Stimulated activated CD4-positive, alpha-beta T cell treated with anti-CD3 and anti-CD28 coated beads, Interleukin-2, amount 100 ng/mL, for 4 hours (primary cell): ENCODE measurements at places on chromosomes 11 and 22.

- DNase-seq: no peak
Observed at GRCh38 chr11:312092-312816, 1.6 kb upstream of the IFITM1 start.

DNA sequence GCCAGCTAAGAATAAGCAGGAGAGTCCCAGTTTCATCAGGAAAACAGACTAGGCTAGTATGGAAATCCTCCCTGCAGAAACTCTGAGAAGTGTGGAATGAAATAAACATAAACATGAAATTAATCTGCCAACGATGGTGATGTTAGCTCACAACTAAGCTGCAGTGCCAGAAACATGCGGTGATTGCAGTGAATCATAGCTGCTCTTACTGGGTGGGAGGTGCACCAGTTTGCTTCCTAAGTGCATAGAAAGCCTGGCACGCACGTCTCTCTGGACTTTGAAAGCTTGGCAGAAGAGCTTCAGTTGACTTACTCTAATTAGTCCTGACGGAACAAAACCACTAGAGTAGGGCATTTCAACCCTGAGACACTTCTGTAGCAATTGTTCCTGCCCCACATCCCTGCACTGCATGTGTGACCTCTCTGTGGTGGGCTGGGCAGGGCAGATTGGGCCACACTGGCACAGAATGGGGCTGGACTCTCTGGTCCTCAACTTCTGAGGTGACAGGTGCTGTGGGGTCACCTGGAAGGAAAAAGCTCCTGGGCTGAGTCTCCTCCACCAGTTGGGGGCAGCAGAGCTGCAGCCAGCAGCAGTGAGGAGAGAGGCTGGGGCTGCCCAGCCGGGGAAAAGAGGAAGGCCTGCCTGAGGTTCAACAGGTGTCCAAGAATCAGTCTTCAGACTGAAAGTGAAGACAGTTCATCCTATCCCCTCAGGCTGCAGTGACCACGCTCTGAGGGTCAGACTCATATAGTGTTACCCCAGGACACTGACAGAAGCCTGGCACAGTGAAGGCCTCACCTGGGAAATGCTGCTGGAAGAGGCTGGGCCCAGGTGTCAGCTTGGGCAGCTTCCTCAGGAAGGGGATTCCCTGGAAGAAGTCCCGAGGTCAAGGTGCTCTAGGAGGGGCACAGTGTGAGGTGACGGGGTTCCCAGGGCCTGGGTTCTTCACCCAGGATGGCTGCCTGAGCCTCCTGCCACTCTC is 40.5 kb downstream of the GGTLC2 start:
- DNase-seq: no peak

GRCh38 chr11:13923182-13923581 is 39.3 kb upstream of the SPON1 start:
- no peak for DNase-seq

DNA sequence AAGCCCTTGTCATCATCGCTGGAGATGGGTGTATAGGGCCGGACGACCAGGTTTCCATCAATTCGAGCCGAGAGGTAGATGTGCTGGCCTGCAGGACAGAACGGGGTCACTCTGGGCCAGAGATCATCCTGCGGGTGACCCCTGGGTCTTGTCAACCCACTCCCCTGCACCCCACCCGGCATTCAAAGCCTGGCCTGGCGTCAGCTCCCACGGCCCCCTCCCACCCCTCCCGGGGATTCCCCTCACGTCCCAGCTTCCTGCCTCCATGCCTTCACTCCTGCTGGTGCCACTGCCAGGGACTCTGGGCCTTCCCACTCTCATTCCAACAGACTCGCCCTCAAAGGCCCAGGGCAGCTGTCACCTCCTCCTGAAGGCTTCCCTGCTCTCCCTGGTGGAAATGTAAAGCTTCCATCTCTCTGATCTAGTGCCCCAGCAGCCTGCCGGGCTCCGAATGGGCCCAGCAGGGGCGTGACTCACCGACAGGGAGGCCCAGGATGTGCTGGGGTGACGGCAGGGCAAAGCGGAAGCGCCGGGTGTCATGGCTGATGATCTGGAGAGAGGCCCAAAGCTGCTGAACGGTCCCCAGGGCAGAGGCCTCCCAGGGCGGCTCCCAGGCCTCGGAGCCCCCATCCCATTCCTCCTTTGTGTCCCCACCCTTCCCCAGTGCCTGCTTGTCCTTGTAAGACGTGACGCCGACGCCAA is 9.3 kb downstream of the ATP5MGL start:
- DNase-seq: no peak

DNA sequence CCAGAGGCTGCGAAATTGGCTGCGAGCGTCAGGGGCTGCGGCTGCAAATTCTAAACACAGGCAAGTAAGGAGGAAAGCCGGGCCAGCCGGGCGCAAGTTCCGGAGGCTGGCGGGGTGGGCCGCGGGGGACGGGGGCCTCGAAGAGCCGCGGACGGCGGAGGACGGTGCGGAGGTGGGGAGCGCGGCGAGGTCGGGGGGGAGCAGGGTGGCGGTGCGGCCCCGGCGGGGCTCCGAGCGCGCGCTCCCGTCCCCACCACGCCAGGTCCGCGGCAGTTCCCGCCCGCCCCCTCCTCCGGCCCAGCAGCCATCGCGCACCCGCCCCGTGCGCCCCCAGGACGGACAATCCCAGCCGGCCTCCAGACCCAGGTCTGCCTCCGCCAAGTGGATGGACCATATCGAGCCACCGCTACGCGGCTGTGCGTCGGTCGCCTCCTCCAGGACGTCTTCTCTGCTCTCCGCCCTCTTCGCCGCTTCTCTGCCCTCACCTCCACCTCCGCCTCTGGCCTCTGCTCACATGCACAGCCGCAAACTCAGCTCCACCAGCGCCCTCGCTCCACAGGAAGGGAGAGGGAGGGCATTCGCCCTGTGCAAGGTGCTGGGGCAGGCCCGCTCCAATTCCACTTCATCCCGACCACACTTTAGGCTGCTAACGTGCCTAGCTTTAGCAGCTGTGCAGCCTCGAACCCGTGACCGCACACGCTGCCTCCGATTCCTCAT is 7.2 kb downstream of the ELFN2 start:
- DNase-seq: no peak

DNA sequence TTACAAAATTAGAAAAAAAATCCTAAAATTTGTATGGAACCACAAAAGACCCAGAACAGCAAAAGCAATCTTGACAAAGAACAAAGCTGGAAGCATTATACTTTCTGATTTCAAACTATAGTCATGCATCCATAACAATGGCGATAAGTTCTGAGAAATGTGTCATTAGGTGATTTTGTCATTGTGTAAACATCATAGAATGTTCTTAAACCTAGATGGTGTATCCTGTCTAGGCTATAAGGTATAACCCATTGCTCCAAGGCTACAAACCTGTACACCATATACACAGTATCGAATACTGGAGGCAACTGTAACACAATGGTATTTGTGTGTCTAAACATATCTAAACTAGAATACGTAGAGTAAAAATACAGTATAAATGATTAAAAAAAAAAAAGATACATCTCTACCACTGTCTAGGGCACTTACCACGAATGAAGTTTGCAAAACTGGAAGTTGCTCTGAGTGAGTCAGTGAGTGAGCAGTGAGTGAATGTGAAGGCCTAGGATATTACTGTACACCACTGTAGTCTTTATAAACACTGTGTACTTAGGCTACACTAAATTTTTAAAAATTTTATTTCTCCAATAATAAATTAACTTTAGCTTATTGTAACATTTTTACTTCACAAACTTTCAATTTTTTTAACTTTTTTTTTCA is 18.1 kb upstream of the SC5D start:
- no peak for DNase-seq

DNA sequence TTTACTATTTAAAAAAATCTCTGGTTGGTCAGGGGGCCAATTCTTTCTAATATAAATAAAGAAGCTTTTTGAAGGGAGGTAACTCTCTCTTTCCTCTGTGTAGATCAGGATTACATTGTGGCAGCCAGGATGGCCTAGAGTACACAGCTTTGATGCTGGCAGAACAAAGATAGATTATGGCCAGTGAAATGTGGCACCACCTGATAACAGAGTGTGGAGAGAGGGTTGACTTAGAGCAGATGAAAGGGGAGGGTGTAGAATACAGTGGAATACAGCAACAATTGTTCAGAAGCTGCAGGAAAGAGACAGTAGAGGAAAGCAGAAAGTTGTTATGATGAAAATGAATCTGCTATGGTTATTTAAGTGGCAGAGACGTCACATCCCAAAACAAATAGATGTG is 99.0 kb downstream of the FAR1 start:
- no peak for DNase-seq

DNA sequence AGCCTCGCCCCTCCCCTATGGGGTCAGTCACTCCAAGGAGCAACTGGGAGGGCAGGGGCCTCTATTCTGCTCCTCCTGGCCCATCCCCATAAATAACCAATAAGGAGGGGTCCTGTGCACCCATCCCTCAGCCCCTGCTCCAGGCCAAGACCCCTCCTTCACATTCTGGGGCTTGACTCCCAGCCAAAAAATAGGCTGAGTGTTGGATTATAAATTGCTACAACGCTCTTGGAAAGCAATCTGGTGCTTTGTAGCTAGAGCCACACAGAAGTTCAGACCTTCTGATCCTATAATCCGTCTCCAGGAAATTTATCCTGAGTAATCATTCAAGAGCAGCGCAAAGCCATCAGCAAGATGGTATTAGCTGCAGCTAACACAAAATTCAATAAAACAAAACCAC is 42.5 kb downstream of the ABCC8 start:
- no peak for DNase-seq

DNA sequence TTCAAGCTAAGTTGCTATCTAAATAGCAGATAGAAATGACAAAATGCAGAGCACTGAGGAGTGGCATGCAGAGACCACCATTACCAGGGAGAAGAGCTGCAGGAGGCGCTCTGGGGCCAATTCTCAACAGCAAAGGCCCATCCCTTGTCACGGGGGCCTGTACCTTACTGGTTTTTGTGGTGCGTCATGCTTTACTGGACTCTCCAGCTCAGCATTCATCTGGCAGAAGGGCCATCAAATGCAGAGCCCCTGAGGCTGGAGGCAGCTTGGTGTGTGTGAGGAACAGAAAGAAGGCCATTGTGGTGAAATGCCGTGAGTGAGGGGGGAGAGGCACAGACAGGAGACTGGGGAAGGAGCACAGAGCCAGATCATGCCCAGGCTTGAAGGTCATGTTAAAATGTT is 56.5 kb upstream of the NAV2 start:
- no peak for DNase-seq

GRCh38 chr22:32501836-32502752 is 27.5 kb downstream of the FBXO7 start:
- no peak for DNase-seq

DNA sequence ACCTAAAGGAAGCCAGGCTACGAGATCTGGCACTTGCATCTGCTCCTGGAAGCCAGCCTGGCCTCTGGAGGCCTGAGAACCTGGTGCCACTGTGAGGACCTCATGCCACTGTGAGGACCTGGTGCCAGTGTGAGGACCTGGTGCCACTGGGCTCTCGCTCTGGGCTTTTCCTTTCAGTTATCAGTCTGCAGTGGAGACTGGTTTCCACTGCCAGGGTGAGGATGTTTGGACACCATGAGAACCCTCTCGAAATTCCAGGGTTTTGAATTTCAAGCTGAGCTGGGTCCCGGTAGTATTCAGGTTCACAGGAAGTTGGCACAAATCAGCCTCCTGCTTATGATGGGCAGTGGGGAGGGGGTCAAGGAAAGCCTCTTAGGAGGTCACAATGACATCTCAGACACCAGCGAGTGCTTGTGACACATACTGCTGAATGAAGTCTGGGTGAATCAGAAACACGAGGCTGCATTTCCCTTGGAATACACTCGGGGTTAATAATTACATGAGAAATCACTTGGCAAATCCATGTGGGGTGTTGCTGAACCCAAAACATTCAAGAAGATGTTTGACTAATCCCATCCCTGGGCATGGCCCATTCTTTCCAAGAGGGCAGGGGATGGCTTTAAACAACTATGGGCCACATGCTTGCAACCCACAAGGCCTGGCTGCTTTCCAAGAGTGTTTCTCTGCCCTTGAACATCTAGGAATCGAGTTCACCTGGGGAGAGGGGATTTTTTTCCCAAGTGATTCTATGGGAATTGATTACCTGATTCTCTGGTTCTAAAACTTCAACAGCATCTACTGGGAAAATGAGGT is 60.2 kb downstream of the LINC01488 start:
- DNase-seq: no peak

DNA sequence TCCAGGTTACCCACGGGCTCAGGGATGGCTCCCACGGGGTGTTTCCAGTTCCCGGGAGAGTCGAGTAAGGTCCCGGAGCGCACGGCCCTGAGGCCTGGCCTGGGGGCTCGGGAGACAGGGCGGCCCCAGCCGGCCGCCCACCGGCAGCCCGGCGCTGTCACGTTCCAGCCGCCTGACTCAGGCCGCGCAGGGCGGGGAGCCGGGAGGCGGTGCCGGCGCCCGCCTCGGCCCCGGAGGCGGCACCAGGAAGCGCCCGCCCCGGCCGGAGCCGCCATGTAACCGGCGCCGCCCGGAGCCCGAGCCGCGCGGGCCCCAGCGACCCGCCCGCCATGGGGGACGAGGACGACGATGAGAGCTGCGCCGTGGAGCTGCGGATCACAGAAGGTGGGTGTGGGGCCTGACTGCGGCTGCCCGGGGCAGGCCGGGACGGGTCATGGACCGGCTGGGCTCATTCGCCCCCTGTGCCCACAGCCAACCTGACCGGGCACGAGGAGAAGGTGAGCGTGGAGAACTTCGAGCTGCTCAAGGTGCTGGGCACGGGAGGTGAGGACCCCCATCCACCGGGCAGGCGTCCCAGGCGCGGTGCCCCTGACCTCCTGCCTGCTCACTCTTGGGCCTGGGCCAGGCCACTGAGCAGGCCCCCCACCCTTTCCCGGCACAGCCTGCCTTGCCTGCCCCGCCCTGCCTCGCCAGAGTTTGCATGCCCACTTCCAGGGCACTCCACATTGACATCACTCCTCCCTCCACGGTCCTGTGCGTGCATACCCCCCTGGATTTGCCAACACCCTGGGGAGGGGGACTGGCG is at the start of gene RPS6KA4:
Gene RPS6KA4, plus strand, starts transcription at position 256 of the 805 bp plus-strand sequence. Its CDS starts 74 bp downstream, at position 330.
- no peak for DNase-seq

DNA sequence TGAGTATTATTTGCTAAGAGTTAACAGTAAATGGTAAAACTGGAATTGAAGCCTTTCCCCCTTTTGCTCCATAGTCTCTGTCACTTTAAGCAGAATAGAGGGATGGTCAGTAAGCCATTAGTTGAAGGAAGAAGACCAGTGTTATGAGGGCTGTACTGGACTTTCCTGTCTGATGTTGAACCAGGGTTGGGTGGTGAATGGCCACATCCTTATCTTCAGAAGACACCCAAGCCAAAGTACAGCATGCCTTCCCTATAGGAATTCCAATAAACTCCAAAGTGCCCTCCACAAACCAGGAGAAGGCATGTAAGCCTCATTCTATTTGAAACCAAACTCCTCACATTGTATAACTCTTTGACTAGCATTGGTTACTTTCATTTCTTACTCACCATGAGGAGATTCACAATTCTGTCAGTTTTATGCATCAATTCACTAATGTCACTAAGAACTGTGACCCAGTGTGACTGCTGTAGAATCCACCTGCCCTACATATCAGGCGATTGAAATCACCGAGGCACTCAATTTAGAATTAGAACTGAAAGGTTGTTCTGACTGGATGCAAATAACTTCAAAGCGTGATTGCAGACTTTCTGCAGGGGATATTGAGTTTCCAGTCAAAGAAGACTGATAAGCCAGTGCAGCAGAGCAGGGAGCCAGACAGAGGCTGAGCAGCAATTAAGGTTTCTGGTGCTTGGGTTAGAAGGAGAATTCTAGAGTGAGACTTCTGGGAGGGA is 107.1 kb upstream of the DDI1 start:
- no peak for DNase-seq

GRCh38 chr11:131885431-131885830 is 515.0 kb downstream of the NTM start:
- DNase-seq: no peak

GRCh38 chr11:91688672-91689071 is 535.9 kb upstream of the FAT3 start:
- DNase-seq: no peak
